ENCODE measurements at places on chromosomes 2 and 18.

- no peak for DNase-seq
Measured at GRCh38 chr18:60111525-60111924, 211.7 kb downstream of the PMAIP1 start.

- no peak for DNase-seq
Measured at GRCh38 chr2:42931818-42932195, 139.4 kb upstream of the HAAO start.

DNA sequence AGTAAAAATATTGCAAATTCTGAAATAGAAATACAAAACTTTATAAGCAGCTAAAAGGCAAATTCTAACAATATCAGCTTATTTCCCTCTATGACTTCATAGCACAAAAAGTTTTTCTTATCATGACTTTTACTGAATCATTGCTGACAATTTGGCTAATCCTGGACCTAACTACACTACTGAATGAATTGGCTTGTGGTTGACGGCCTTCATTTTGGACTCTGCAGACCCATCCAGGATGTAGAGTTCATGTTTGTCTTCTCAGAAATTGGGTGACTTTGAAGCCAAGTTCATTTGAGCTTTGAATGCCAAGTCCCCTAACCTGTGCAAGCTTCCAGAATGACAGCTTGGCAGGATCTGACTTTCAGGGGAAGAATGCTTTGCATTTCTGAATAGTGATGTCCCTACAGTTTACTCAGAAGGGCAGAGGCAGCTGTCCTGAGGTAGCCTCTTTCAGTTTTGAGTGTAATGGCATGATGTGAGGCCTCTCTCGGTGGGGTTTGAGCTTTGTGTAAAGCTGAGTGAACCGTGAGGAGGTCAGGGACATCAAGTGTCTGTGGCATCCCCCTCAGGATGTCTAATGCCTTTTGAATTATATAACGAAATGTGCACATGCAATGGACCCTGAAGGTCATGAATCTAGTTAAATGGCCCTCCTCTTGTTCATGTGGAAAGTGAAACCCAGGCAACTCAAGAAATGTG lies 48.0 kb downstream of the EFEMP1 start:
- DNase-seq, result no peak

GRCh38 chr2:44109166-44109565 lies 59.5 kb upstream of the PPM1B start:
- no peak for DNase-seq

DNA sequence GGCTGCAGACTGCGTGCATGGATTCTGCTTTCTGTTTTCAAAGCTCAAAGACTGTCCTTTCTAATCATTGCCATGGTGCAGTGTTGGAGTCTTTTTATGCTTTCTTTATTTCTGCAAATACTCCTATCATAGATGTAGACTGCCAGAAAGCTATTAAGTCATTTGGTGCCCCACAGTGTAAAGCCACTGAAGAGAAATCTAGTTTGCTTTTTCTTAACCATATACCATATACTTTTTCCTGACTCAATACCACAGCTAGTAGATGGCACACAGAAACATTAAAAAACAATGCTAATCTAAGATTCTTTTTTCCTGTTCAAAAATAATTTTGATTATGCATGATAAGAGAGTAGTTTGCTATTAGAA lies 109.9 kb upstream of the RAB27B start:
- DNase-seq, result no peak

DNA sequence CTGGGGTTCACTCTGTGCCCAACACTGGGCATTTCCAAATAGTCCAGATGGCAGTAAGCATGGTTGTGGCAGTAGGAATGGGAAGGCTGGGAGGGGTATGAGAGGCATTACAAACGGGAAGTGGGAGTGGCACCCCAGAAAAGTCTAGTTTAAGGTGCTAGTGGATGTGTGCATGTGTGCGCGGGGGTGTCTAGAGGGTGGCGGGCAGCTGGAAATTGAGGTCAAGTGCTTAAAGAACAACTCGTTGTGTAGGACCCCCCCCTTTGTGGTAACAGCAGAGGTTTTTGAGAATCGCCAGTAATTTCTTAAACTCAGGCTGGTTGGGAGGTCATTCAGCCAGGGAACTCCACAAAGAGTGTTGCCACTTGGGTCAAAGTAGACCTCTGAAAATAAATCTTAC lies 69.9 kb downstream of the RHBDD1 start:
- DNase-seq, result no peak

DNA sequence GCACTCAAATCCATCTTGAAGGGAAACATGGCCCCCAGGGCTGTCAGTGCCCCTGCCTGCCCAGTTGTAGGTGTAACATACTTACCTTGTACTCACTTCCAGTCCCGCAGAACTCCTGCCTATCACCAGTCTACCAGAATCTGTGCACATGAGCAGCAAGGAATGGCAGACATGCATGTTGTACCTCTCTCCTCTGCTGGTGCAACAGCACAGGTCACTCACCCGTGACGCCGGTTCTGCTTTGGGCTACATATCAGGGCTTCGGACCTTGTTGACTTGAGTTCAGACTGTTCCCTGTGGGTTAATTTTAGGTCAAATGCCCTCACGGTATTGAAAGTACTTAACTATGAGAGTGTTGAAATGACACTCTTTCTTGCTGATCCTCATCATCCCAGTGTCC lies 215.7 kb downstream of the TPGS2 start:
- no peak for DNase-seq

GRCh38 chr2:166060191-166060590 lies 67.6 kb downstream of the SCN1A start:
- DNase-seq, result no peak

DNA sequence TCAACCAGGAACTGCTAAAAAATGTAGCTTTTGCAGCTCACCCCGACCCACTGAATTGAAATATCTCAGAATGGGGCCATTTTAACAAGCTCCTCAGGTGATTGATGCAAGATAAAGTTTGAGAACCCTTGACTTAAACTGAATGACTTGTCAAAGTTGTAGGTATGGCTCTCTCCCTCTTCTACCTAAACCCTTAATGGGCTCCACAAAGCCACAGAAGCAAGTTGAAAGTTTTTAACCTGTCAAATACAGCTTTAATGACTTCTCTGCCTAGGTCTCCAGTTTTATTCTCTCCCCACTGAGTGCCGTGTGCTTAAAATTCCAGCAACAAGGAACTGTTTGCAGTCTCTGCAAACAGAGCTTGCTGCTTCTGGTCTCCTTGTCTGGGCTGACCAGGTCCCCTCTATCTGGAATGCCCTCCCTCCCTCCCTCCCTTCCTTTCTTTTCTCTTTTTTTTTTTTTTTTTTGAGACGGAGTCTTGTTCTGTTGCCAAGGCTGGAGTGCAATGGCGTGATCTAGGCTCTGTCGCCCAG lies 19.7 kb upstream of the RNF125 start:
- DNase-seq, result no peak

DNA sequence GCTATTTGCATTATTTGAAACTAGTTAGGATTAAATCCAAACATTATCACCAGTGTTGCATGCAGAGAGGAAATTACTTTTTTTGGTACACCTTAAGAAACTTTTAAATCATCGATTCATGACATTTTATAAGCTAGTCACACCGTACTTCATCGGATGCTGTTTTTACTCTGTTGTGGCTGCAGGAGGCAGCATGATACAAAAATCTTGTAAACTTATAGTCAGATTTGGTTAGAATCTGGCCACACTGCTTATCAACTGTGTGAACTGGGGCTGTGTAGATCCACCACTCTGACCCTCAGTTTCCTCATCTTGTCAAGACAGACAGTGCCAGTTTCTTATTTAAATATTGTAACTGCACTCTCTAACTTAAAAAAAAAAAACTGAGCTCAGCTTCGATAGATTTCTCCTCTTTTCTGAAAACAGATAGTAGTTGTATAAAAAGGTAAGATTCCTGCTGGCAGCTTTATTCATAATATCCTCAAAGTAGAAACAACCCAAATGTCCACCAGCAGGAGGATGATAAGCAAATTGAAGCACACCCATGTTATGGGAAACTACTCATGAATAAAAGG lies 77.8 kb downstream of the RAPGEF4 start:
- no peak for DNase-seq

- DNase-seq, result no peak
Measured at GRCh38 chr2:134778372-134778771, 59.6 kb upstream of the TMEM163 start.

GRCh38 chr2:7094231-7094741 lies 177.1 kb downstream of the RNF144A start:
- no peak for DNase-seq

DNA sequence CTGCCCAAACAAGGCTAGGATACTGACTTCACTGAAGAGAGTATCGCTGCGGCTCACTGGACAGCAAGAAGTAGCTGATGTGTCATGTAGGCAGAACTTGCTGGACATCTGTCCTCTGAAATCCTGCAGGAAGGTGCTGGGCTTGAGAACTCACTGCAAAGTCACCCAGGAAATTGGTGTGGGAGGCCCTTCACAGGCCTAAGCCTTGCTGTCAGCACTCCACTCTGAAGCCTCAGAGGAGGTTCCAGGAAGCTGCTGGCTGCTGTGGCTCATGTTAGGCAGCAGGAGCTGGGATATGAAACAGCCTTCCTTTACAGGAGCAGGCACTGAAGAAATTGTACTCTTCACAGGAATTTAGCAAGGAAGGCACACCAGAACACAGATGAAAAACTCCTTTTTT lies 88.3 kb upstream of the CCDC68 start:
- no peak for DNase-seq

- no peak for DNase-seq
Measured at GRCh38 chr2:149679286-149679685, 91.7 kb upstream of the MMADHC start.

GRCh38 chr2:120899771-120900170 lies 164.1 kb downstream of the GLI2 start:
- no peak for DNase-seq

DNA sequence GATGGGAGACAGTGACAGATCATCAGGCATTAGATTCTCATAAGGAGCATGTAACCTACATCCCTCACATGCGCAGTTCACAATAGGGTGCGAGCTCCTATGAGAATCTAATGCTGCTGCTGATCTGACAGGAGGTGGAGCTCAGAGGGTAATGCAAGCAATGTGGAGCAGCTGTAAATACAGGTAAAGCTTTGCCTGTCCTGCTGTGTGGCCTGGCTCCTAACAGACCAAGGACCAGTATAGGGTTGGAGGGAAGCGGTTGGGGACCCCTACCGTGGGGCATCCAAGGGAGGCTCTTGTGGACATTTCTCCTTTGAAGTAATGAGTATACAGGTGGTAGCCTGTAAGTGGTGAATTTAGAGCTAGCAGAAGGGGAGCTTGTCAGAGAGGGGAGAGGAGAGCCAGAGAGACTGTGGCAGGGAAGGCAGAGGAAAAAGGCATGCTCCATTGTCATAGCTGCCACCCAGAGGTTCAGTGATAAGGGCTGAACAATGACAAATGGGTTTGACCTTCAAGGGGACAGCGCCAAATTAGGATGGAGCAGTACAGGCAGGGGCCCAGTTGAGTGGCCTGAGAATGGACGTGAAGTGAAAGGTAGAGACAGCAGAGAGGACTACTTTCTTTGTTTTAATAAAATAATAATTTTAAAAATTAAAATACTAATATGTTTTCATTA lies 15.2 kb upstream of the TMBIM1 start:
- DNase-seq, result no peak

DNA sequence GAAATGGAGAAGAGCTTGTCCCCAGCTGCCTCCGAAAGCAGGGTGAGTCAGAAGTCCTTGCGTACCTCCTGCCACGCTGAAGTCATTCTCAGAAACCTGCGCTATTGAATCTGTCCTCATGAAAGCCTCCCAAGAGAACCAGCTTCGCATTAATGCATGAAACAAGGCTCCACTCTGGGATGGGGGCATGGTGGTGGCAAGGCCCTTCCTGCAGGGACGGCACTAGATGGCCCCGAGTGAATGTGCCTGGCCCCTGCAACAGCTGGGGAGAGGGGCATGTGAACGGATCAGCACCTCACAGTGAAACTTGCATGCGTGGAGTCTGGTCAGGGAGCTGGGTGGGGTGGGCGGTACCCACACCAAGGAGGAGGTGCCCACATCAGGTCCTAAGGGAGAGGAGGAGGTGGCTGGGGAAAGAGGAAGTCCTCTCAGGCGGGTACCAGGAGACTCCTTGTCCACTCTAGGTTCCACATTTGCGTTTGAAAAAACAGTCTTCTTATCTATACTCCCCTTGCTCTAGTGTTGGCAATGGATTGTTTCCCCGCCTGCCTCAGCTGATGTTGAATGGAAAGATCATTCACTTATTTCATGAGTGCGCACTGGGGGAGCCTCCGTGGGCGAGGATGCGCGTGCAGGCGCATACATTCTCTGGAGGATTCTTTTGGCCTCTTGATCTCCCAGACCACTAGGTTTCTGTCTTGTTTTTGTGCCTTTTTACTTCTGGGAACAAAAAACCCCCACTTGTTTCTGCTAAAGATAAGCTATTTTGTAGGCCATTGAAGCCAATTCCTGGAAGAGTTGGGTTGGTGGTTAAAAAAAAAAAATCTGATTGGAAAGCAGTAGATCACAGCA lies 104.7 kb downstream of the KLHL29 start:
- DNase-seq, result no peak

GRCh38 chr2:149360106-149360505 lies 29.7 kb downstream of the LYPD6 start:
- DNase-seq, result no peak

GRCh38 chr2:65495251-65495877 lies 63.0 kb upstream of the SPRED2 start:
- DNase-seq, result no peak

DNA sequence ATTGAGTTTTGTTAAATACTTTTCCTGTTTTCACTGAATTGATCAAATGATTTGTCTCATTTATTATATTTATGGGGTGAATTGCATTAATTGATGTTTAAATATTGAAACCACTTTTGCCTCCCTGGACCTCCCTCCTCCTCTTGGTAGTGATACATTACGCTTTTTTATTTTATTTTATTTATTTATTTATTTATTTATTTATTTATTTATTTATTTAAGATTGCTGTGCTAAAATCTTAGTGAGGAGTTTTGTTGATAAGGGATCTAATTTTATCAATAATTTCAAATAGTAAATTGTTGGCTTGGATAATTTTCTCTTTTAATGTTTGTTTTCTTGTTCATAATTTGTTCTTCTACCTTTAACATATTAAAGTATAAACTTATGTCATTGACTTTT lies 1281.0 kb upstream of the NXPH2 start:
- no peak for DNase-seq

- no peak for DNase-seq
Measured at GRCh38 chr2:9809064-9809356, 34.3 kb upstream of the TAF1B start.

DNA sequence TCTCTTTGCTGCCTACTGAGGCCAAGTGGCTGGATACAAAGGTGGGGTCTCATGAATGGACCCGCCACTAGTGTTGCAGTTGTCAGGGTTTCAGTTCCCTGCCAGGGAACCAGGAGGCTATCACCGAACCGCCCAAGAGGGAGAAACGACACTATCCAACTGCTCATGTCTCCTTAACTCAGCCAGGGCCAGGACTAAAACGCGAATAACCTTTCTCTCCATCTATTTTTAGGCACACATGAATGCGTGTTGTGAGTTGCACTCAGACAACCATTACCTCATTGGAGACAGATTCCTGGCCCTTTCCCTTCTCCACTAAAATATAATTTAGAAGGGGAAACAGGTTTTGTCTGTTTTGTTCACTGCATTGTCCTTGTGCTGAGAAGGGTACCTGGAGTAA lies 559.5 kb downstream of the SOCS6 start:
- DNase-seq, result no peak

DNA sequence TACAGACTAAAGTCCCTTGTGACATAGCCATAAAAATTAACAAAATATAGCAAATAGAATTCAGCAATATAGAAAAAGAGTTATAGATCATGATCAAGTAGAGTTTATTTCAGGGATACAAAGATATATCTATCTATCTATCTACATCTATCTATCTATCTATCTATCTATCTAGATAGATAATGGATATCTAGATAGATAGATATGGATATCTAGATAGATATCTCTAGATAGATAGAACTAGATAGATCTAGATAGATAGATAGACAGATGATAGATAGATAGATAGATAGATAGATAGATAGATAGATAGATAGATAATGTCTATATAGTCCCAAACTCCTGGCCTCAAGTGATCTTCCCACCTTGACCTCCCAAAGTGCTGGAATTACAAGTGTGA lies 17.3 kb upstream of the CHMP3 start:
- DNase-seq, result no peak

All from activated CD8-positive, alpha-beta memory T cell treated with anti-CD3 and anti-CD28 coated beads for 4 hours (primary cell).